ENCODE measurements at places on chromosomes 6 and 20.

DNA sequence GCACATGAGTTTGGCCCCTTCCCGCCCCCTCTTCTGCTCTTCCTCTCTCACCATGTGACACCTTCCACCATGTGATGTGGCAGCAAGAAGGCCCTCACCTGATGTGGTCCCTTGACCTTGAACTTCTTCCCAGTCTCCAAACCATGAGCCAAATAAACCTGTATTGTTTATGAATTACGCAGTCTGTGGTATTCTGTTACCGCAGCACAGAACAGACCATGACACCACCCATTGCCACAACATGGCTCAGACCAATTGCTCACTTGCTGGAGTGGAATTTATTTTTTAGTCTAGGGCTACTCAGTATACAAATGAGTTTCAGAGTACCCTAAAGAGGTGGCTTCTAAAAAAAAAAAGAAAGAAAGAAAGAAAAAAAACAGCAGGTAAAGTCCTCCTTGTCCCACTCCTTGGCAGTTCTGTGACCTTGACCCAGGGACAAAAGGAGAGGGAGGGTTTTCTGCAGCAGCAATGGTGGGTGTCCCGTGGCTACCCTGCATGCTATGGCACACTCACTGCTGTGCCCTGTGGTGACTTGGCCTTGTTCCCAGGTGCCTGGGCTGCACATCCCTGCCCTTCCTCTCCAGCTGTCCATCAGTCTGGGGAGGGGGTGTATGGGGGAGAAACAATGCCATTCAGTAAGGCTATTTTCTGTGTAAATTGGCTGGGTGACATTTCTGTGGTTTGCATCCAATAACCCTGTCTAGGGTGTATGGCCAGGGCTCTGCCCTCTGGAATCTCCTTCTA lies 5.4 kb upstream of the VSX1 start:
- no peak for DNase-seq

GRCh38 chr6:130018744-130019325 lies 454 bp downstream of the L3MBTL3 start:
- DNase-seq: no peak

DNA sequence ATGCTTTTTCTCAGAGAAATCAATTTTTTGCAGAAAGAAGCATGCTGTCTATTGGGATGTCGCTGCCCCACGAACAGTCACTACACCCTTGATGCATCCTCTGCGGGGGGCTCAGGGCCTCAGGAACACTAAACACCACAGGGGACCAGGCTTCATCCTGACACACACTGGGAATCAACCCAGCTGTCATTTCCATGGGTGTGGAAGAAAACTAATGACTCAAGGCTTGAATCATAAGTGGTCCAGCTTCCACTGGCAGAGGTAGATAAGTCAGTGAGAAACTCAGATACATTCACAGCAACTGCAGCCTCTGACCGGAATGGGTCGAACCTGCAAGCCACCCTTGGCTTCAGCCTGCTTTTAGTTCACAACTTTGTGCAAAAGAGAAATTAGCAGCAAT lies 81.3 kb upstream of the SPTLC3 start:
- DNase-seq: no peak

GRCh38 chr20:4711511-4711910 lies 10.2 kb upstream of the PRND start:
- no peak for DNase-seq

DNA sequence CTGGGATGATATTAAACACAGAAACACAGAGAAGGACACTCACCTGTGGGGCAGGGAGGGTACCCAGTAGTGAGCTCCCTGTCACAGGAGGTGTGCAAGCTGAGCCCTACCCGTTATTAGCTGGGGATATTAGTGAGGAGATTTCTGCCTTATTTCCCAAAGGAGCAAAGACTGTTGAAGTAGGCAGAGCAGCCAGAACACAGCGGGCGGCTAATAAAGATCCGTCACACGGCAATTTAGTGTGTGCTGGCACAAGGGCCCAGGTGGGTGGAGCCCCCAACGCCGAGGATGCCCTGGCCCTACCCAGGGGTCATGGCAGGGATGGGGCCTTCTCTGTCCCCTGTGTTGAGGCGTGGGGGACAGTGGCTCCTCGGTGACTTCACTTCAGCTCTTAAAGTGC lies 8.3 kb downstream of the VSTM2L start:
- DNase-seq: no peak

DNA sequence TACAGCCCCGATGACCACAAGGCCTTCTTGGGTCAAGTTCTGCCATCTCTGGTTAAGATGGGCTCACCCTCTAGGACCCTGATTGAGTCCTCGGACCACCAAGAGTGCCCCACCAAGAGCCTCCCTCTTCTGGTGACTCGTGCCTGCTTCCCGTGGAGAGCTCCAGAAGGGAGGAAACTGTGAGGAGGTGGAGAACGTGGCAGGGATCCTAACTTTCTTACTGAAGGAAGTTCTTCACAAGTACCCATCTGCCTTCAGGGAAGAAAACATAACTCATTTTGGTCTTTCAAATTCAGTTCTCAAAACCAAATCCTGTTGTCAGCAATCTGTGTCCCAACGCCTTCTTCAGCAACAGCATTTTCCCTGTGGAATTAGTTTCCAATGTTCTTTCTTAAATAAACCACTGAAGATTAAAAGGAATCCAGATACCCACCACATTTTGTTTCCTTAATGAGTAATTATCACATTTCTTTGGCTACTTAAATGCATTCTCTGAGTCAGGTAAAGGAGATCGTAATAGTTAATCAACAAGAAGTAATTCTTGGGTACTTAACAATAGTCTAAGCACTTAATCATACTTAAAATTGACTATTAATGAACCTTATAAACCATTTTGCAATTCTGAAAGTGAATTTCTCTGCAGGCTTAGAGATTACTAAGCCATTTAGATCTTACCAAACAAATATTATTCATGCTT lies 185.8 kb upstream of the SGK1 start:
- no peak for DNase-seq

- DNase-seq: no peak
These were observed 84.8 kb upstream of the PAK5 start for GRCh38 chr20:9923648-9924047.

GRCh38 chr20:56857950-56858349 lies 228.8 kb downstream of the TFAP2C start:
- DNase-seq: no peak
